ENCODE measurements at places on chromosomes 4 and X. TPM values are rescaled to one million over a fixed set of nuclear protein-coding genes. Genes with fewer than 3 reads are reported as not detected.
A peak's percentile ranks its signal among the peaks of the same experiment; 100 is the strongest.

DNA sequence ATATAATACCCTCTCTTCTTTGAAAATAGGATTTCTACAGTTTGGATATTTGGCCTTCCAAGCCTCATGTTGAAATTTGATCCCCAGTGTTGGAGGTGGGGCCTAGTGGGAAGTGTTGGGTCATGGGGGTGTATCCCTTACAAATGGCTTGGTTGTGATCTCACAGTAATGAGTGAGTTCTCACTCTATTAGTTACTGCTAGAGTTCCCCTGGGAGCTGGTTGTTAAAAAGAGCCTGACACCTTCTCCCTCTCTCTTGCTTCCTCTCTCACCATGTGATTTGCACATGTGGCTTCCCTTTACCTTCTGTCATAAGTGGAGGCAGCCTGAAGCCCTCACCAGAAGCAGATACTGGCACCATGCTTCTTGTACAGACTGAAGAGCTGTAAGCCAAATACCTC lies 73.9 kb downstream of the HDAC8 start:
- H3K27me3 ChIP-seq = no peaks in the 10 kb centered on the region
- no peaks in the 10 kb centered on the region for H3K4me1 ChIP-seq
- no peak overlapping the region for H3K27ac ChIP-seq
- peaks cover 2% of the 10 kb centered on the region for H3K36me3 ChIP-seq

DNA sequence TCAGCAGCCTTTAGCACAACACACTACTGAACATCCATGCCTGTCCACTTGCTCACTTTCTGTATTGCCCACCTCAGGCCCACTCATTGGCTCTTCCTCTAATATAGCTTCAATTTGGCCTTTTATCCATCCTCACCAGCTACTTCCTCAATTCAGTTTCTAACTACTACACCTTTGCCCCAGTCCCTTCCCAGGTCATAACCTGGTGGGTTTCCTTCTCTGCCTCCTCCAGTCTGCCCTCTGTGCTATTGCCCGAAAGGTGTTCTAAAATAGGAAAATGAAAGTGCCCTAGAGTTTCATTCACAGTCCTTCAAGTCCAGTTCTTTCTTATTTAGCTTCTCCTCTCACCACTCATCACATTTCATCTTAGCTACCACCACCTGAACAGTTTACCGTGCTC lies 23.1 kb downstream of the MOSPD2 start:
- no peak for DNase-seq
- no peak overlapping the region for H3K4me3 ChIP-seq
- peaks cover 8% of the 10 kb centered on the region for H3K36me3 ChIP-seq
- H3K4me1 ChIP-seq = no peaks in the 10 kb centered on the region

GRCh38 chrX:20499763-20500162 lies 233.1 kb upstream of the RPS6KA3 start:
- H3K27ac ChIP-seq = peak overlapping the region; percentile 63
- DNase-seq = no peak
- H3K4me3 ChIP-seq = no peak overlapping the region
- no peaks in the 10 kb centered on the region for H3K27me3 ChIP-seq
- no peaks in the 10 kb centered on the region for H3K36me3 ChIP-seq
- H3K4me1 ChIP-seq = peaks cover 11% of the 10 kb centered on the region

DNA sequence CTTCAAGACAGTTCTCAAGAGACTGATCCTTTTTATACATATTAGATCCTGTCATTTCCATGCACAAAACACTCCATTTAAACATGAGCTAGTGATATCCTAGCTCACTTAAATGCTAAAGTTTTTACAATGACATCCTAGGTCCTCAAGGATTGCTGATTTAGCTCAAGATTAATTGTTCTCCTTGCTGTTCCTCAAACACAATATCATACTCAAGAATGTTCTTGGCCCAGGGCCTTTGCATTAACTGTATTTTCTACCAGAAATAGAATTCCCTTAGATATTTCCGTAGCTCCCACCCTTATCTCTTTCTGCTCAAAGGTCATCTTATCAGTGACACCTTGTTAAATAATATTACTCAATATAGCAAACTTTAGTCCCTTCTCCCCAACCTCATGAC lies 270.1 kb downstream of the GALNTL6 start:
- H3K4me1 ChIP-seq = no peaks in the 10 kb centered on the region
- no peak overlapping the region for H3K27ac ChIP-seq
- H3K4me3 ChIP-seq = no peak overlapping the region
- DNase-seq = no peak
- no peaks in the 10 kb centered on the region for H3K27me3 ChIP-seq

GRCh38 chrX:119880552-119881437 lies 9.2 kb downstream of the NDUFA1 start:
- H3K4me3 ChIP-seq = no peak overlapping the region
- no peak for DNase-seq
- H3K4me1 ChIP-seq = peaks cover 7% of the 10 kb centered on the region
- no peaks in the 10 kb centered on the region for H3K27me3 ChIP-seq

GRCh38 chrX:46295963-46296362 lies 249.3 kb downstream of the ZNF674 start:
- H3K4me3 ChIP-seq = no peak overlapping the region
- H3K27ac ChIP-seq = no peak overlapping the region
- no peaks in the 10 kb centered on the region for H3K27me3 ChIP-seq
- no peaks in the 10 kb centered on the region for H3K36me3 ChIP-seq
- H3K4me1 ChIP-seq = no peaks in the 10 kb centered on the region

- no peaks in the 10 kb centered on the region for H3K36me3 ChIP-seq
- no peaks in the 10 kb centered on the region for H3K4me1 ChIP-seq
- no peak overlapping the region for H3K4me3 ChIP-seq
- H3K27ac ChIP-seq = no peak overlapping the region
- no peaks in the 10 kb centered on the region for H3K27me3 ChIP-seq
These were observed 1616.1 kb downstream of the C4orf33 start for GRCh38 chr4:130712038-130712437.

DNA sequence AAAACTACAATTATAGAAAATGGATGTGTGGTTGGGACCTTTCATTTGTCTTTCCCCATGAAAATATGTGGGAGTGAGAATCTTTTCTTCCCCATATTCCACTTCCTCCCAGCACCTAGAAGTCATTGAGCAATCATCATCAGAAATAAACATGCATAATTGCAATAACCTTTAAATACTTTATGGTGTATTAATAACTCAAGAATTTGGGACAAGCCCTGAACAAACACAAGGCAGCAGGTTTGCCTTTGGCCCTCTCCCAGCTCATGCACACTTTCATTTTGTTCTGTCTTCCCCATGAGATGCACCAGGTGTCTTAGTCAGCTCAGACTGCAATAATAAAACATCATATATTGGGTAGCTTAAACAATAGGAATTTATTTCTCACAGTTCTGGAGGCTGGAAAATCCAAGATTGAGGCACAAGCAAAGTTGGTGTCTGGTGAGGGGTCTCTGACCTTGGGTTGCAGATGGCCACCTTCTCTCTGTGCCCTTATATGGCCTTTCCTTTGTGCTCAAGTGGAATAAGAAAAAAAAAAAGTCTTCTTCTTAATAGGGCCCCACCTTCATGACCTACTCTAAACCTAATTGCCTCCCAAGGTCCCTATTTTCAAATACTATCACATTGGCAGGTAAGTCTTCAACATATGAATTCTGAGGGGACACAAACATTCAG lies 34.7 kb upstream of the TMEM184C start:
- H3K4me1 ChIP-seq = no peaks in the 10 kb centered on the region
- peaks cover 2% of the 10 kb centered on the region for H3K36me3 ChIP-seq
- no peak overlapping the region for H3K4me3 ChIP-seq

- H3K27ac ChIP-seq = no peak overlapping the region
- no peaks in the 10 kb centered on the region for H3K4me1 ChIP-seq
- no peak for DNase-seq
These were observed 179.5 kb downstream of the GABRB1 start for GRCh38 chr4:47210828-47211227.

- H3K4me1 ChIP-seq = no peaks in the 10 kb centered on the region
- no peak overlapping the region for H3K27ac ChIP-seq
- DNase-seq = no peak
- no peaks in the 10 kb centered on the region for H3K36me3 ChIP-seq
These were observed 57.4 kb downstream of the LGI2 start for GRCh38 chr4:24973404-24973746.

GRCh38 chrX:131317326-131317725 lies 28.2 kb upstream of the IGSF1 start:
- H3K27ac ChIP-seq = no peak overlapping the region
- H3K4me3 ChIP-seq = no peak overlapping the region
- DNase-seq = no peak
- no peaks in the 10 kb centered on the region for H3K4me1 ChIP-seq
- no peaks in the 10 kb centered on the region for H3K36me3 ChIP-seq
- H3K27me3 ChIP-seq = no peaks in the 10 kb centered on the region

Gene HTN3
- total RNA-seq = not detected

Gene SLC9A7
- total RNA-seq = 1.6 TPM

Gene PRSS12
- total RNA-seq = not detected

Gene ZCCHC12
- not detected for total RNA-seq

Gene MAML3
- 1.1 TPM for total RNA-seq

Gene ZAR1
- not detected for total RNA-seq

Gene LEF1
- 319 TPM for total RNA-seq
